ENCODE measurements at places on chromosomes 5 and 9.

DNA sequence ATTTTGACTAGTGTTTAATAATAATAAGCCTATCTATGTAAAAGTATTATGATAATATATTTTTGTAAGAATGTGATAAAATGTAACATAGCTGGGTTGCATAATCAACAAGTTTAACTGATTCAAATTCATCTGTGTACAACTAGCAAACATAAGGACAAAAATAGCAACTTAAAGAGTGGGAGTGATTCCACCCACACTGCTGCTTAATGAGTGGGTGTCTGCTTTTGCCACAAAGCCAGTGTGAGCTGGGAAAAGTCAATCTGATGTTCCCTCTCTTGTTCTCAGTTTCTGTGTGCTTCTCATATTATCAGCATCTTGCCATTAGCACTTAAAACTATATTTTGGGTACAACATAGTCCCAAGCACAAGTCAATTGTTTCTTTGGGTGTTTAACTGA lies 111.1 kb upstream of the DPYSL3 start:
- DNase-seq: no peak

- no peak for DNase-seq
These were observed 40.9 kb downstream of the NACC2 start for GRCh38 chr9:136054146-136054545.

DNA sequence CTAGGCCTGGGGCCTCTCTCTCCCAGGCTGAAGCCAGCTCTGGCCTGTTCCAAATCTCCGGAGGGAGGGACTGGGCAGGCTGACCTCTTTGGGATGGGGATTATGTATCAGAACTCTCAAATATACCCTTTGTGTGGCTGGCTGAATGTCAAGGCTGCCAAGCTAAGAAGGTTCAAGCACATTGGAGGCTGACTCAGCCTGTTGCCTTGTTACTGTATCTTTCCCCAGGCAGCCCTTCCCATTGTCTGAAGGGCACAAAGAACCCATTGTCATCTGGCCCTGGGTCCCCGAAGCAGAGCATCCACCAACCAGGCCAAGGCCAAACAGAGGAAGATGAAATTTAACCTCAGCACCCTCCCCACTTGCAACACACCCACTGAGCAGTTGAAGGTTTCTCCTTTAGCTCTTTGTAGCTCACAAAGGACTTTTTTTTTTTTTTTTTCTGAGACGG lies 7.3 kb upstream of the SPARC start:
- no peak for DNase-seq

DNA sequence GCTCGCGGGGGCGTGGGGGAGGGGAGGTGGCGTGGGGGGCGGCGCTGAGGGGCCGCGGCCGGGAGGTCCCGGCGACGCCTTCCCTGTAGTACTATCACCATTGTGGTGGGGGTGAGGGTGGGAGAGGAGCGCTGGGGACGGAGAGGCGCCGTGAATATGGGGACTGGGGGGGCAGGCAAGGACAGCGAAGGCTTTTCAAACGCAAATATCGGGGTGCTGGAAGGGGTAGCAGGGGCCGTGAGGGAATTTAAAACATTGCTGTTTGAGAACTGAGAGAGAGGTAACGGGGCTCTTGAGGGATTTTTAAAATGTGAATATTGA lies 427 bp downstream of the RBM27 start:
- no peak for DNase-seq
